Stimulated activated CD8-positive, alpha-beta memory T cell treated with anti-CD3 and anti-CD28 coated beads, Interleukin-15, amount 100 ng/mL, for 24 hours (primary cell): ENCODE measurements at places on chromosomes 7 and 10.

- DNase-seq, result no peak
These were observed 214.4 kb downstream of the FAM107B start for GRCh38 chr10:14560274-14560673.

GRCh38 chr7:94440451-94441039, 45.9 kb downstream of the COL1A2 start:
- no peak for DNase-seq

DNA sequence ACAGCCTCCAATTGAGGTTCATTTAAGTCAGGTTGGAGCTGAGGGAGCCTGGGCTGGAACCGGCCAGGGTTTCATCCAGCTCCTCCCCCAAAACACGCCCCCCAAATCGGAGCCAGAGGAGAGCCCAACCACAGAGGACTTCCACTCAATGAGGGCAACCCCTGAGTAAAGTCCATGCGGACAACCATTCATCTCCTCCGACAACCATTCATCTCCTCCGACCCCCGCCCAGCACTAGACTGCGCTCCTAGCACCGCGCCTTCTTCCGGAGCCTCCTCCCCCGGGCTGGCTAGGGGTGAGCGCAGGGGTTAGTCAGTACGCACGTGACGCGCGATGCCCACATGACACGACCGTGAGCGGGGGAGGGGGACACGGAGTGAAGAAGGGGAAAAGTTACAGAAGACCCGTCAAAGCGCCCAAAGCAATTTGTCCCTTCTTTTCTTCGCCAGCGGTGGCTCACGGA, 1.4 kb downstream of the MAGI2 start:
- no peak for DNase-seq

DNA sequence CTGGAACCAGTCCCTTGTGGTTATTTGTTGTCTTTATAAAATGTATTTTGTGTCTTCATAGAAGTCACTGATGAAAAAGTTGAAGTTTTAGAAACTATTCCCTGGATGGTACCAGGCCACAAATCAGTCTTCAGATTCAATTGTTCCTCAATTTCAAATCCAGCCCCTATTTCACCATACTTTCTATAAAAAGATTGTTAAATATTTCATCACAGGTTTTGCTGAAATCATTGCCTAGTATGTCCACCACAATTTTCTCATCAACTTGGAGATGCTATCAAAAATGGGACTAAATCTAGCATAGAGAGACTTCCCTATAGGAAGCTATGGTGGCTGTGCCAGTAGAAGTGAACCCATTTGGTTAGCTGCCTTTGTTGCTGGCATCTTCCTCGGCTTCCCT, 118.5 kb downstream of the RAB18 start:
- no peak for DNase-seq

DNA sequence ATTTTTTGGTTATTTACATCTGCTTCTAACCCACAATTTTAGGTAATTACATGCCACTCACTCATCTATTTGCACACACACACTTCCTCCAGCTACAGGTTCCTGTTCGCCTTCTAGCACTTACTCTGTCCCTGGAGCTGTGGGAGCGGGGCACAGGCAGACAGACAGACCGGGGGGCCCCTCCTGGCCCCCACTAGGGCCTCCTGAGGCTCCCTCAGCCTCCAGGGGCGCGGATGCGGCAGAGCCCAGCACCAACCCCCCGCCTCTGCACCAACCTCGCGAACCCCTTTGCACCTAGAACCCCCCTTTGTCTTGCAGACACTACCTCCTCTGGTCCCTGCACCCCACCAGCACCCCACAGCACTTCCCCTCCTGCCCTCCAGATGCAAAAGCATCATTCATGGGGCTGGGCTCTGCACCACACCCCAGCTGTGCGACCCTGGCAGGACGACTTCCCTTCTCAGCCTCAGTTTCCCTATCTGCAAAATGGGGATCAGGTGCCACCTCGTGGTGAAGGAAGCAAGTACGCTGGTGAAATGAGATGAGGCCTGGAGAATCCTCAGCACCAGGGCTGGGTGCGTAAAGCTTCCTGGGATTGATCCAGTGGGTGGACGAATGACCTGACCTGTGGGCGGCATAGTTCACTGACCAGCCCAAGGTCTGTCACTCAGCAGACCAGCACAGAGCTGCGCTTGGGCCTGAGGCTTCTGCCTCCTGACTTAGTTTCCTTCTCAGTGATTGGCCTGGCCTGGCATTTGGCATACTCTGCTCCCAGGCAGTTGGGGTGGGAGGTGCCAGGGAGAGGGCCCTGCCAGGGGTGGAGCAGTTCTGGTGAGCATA, 37.9 kb downstream of the ELFN1 start:
- DNase-seq, result no peak

- no peak for DNase-seq
These were observed 86.7 kb downstream of the GFRA1 start for GRCh38 chr10:116186273-116186672.

GRCh38 chr10:107409522-107409921, 245.0 kb upstream of the SORCS1 start:
- DNase-seq, result no peak

GRCh38 chr10:48216204-48216505, 58.3 kb downstream of the FRMPD2 start:
- DNase-seq, result no peak

GRCh38 chr10:122702275-122702674, 2.6 kb upstream of the C10orf120 start:
- DNase-seq, result no peak

- no peak for DNase-seq
These were observed 4.7 kb downstream of the GLI3 start for GRCh38 chr7:42232275-42232674.

- no peak for DNase-seq
These were observed 221.7 kb downstream of the PARD3 start for GRCh38 chr10:34593374-34593890.

DNA sequence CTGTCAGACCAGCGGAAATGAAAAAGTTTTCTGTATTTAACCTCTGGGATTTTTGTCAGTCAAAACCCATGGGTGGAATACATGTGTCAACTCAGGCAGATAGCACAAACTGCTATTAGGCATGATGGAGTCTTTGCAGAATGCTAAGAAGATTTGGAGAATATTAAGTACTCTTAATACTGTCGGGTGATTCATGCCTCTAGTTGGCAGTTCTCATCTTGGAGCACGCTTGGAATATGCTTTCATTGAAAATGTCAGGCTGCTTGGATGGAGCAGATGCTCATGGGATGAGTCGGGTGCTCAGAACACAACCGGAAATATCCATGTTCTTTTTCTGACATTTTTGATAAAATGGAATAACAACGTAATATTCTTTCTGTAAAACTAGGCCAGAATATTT, 27.6 kb upstream of the PRKG1 start:
- no peak for DNase-seq

DNA sequence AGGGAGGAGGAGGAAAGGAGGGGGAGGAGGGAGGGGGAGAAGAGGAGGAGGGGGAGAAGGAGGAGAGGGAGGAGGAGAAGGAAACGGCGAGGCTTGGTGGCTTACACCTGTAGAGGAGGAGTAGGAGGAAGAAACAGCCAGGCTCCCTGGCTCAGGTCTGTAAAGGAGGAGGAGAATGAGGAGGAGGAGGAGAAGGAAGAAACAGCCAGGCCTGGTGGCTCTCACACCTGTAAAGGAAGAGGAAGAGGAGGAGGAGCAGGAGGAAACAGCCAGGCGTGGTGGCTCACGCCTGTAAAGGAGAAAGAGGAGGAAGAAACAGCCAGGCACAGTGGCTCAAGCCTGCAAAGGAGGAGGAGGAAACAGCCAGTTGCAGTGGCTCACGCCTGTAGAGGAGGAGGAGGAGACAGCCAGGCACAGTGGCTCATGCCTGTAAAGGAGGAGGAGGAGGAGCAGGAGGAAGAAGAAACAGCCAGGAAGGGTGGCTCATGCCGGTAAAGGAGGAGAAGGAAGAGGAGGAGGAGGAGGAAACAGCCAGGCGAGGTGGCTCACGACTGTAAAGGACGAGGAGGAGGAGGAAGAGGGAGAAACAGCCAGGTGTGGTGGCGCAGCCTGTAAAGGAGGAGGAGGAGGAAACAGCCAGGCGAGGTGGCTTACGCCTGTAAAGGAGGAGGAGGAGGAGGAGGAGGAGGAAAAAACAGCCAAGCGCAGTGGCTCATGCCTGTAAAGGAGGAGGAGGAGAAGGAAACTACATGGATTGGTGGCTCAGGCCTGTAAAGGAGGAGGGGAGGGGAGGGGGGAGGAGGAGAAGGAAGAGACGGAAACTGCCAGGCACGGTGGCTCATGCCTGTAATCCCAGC, 14.9 kb upstream of the CRCP start:
- DNase-seq, result no peak

DNA sequence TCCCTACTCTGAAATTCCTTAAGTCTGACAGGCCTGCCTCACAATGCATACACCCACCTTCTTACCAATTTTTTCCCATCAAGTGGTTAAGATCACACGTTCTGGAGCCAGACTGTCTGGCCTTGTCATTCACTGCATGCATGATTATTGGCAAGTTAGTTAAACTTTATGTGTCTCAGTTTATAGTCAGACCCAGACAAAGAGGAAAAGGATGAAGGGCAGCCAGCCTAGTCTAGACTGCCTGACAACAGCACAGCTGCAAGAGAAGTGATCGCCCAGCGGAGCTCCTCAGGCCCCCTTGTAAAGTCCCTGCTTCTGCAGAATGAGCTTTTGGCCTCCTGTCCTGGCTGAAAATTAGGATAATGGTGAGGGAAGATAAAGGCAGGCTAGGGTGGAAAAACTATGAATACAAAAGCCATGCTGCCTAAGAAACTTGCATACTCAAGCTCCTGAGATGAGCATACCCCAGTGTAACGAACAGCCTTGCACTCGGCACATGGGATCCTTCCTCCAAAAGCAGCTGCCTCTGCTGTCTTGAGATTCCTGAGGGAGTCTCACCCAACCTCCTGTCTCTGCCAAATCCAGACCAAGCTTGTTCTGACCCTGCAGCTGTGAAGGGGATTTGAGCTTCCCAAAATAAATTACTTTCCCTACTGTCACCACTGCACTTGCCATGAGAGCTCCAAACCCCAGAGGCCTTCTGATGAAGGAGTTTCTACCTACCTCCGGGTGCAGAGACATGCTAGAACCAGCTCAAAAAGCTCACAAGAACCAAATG, 26.7 kb upstream of the MRLN start:
- no peak for DNase-seq

- no peak for DNase-seq
These were observed 124.4 kb downstream of the ST7 start for GRCh38 chr7:117077658-117078057.

- DNase-seq, result no peak
These were observed 78.6 kb upstream of the DYNC1I1 start for GRCh38 chr7:95693551-95694333.

GRCh38 chr7:42552227-42552626, 315.2 kb upstream of the GLI3 start:
- DNase-seq, result no peak

DNA sequence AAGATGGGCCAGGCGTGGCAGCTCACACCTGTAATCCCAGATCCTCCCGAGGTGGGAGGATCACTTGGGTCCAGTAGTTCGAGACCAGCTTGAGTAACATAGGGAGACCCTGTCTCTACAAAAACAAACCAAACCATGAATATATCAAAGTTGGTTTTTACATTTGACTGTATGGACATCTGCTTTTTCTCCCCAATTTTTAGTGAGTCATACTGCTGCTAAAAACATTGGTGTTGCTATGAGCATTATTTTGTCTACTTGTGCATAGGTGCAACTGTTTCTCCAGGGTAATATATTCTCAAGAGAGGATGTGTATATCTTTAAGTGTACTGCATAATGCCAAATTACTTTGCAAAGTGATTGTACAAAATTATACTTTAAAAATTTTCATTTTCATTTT, 769 bp upstream of the TMEM248 start:
- DNase-seq, result no peak
